Activated CD4-positive, alpha-beta T cell treated with anti-CD3 and anti-CD28 coated beads, Interleukin-2, amount 10 ng/mL, durations not matched to agents 24 days and 14 days (primary cell): ENCODE measurements at places on chromosomes 4 and X.

GRCh38 chr4:123616951-123617461, 220.4 kb downstream of the SPRY1 start:
- H3K27me3 ChIP-seq, result peaks cover 6% of the 10 kb centered on the region
- no peak overlapping the region for H3K27ac ChIP-seq
- H3K4me1 ChIP-seq, result peaks cover 11% of the 10 kb centered on the region
- H3K36me3 ChIP-seq, result no peaks in the 10 kb centered on the region

GRCh38 chrX:23851544-23851943, 56.2 kb downstream of the APOO start:
- H3K27ac ChIP-seq, result no peak overlapping the region
- no peaks in the 10 kb centered on the region for H3K27me3 ChIP-seq
- H3K4me3 ChIP-seq, result no peak overlapping the region
- DNase-seq, result no peak

DNA sequence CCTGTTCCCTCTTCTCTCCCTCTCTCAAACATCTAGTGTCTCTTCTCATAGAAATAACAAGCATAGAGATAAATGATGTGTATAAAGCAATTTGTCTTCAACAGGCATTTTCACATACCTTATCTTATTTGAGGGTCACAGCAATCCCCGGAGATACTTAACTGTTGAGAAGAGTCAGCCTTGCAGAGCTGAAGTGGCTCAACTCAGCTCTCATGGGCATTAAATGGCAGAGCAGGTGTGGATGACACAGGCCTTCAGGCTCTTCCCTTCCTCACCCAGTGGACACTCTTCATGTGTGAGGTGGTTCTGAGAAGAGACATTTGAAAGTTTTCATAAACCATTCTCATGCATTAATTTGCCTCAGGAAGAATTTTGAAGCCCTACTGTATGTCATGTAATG, 134.2 kb downstream of the AFF2 start:
- no peaks in the 10 kb centered on the region for H3K4me1 ChIP-seq
- H3K4me3 ChIP-seq, result no peak overlapping the region
- H3K36me3 ChIP-seq, result no peaks in the 10 kb centered on the region
- H3K27me3 ChIP-seq, result no peaks in the 10 kb centered on the region

GRCh38 chrX:114959729-114960128, 57.7 kb downstream of the IL13RA2 start:
- no peaks in the 10 kb centered on the region for H3K27me3 ChIP-seq
- H3K27ac ChIP-seq, result no peak overlapping the region
- no peaks in the 10 kb centered on the region for H3K36me3 ChIP-seq
- H3K4me1 ChIP-seq, result no peaks in the 10 kb centered on the region

DNA sequence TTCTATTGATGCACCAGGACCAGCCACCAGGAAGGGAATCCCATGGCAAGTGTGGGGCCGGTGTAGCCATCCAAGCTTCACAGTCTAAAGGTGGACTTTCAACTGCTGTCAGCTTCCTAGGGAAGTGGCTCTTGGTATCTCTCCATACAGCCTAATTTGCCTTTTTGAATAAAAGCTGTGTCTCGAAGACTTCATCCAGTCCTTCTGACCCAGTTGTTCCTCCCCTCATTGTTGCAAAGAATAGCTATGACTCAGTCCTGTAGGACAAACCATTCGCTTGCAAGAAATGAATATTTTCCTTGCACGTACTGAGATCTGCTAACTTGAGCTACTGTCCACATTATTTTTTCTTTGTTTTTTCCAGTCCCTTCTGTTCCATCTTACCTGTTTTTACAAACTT, 145.1 kb upstream of the CTSO start:
- H3K4me3 ChIP-seq, result no peak overlapping the region
- no peak for DNase-seq
- no peaks in the 10 kb centered on the region for H3K36me3 ChIP-seq
- no peaks in the 10 kb centered on the region for H3K4me1 ChIP-seq
- H3K27me3 ChIP-seq, result no peaks in the 10 kb centered on the region

DNA sequence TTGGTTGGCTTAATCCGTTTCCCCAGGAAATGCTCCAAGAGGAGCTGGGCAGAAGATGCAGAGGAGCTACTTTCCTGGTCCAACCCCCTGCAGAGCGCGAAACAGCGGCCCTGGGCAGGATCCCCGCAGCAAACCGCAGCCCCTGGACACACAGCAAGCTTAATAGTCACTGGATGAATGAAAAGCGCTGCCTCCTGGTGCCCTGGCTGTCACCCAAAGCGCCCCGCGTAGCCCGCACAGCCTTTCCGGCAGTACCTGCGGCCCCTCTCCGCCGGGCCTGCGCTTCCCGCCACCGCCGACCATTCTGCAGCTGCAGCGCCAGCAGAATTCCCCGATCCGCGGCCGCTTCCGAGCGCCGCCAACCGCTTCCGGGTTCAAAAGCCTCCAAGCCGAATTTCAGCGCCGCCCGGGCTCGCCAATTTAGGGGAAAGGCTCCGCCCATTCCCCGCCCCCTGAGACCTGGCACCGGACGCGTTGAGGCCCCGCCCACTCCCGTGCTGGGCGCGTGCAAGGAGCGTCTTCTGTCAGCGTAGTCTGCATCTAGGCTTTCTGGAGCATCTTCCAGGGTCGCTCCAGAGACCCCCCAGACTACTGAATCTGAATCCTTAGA, at the start of gene HPF1:
HPF1 (minus strand) TSS at position 370 of the 610 bp plus-strand sequence; CDS start at position 303, 67 bp downstream.
- H3K4me3 ChIP-seq, result peak within 1 kb of the TSS; percentile 89
- peaks cover 7% of the 10 kb centered on the region for H3K36me3 ChIP-seq
- peaks cover 20% of the 10 kb centered on the region for H3K4me1 ChIP-seq

DNA sequence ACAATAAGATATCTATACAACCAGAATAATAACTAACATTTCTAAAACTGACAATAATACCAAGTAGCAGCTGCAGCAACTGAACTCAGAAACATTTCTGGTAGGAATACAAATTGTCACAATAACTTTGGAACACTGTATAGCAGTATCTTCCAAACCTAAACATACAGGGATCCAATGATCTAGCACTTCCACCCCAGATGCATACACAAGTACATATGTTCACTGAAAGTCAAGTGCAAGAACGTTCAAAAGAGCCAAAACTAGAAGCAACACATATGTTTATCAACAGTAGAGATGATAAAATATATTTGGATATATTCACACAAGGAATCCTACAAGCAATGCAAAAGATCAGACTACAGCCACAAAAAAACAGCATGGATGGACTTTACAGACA, 46.2 kb downstream of the MAPK10 start:
- DNase-seq, result no peak
- no peak overlapping the region for H3K27ac ChIP-seq
- H3K4me1 ChIP-seq, result no peaks in the 10 kb centered on the region
- H3K36me3 ChIP-seq, result no peaks in the 10 kb centered on the region

- peaks cover 10% of the 10 kb centered on the region for H3K4me1 ChIP-seq
- no peaks in the 10 kb centered on the region for H3K27me3 ChIP-seq
- no peak overlapping the region for H3K27ac ChIP-seq
- DNase-seq, result no peak
Measured at GRCh38 chrX:110219920-110220319, 98.0 kb downstream of the AMMECR1 start.

- H3K36me3 ChIP-seq, result no peaks in the 10 kb centered on the region
- no peak overlapping the region for H3K4me3 ChIP-seq
- no peaks in the 10 kb centered on the region for H3K27me3 ChIP-seq
- DNase-seq, result peak; percentile 23
- H3K4me1 ChIP-seq, result peaks cover 7% of the 10 kb centered on the region
Measured at GRCh38 chrX:30589146-30589888, 11.8 kb upstream of the TASL start.

- DNase-seq, result peak; percentile 86
- H3K36me3 ChIP-seq, result no peaks in the 10 kb centered on the region
- H3K27me3 ChIP-seq, result no peaks in the 10 kb centered on the region
- H3K4me3 ChIP-seq, result no peak overlapping the region
Measured at GRCh38 chr4:151801547-151802516, 41.0 kb upstream of the GATB start.

DNA sequence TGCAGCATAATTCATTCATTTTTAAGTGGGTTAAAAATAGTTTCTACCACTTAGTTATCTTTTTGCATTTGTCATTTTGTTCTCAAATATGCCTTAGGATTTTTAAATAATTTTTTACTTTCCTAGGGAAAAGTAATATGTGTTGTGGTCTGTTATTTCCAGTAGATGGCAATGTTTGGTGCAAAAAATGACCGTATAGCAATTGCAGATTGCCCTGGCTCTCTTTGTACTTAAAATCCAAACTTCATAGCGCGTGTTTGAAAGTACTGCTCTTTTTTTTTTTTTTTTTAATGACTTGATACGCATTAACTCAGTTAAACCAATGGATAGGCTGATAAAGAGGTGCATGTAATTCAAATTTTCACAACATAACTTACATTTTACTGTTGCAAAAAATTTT, 74.4 kb upstream of the RBMX start:
- H3K27me3 ChIP-seq, result no peaks in the 10 kb centered on the region
- peaks cover 3% of the 10 kb centered on the region for H3K4me1 ChIP-seq
- no peak overlapping the region for H3K27ac ChIP-seq
- DNase-seq, result no peak
- H3K36me3 ChIP-seq, result no peaks in the 10 kb centered on the region
- H3K4me3 ChIP-seq, result no peak overlapping the region

DNA sequence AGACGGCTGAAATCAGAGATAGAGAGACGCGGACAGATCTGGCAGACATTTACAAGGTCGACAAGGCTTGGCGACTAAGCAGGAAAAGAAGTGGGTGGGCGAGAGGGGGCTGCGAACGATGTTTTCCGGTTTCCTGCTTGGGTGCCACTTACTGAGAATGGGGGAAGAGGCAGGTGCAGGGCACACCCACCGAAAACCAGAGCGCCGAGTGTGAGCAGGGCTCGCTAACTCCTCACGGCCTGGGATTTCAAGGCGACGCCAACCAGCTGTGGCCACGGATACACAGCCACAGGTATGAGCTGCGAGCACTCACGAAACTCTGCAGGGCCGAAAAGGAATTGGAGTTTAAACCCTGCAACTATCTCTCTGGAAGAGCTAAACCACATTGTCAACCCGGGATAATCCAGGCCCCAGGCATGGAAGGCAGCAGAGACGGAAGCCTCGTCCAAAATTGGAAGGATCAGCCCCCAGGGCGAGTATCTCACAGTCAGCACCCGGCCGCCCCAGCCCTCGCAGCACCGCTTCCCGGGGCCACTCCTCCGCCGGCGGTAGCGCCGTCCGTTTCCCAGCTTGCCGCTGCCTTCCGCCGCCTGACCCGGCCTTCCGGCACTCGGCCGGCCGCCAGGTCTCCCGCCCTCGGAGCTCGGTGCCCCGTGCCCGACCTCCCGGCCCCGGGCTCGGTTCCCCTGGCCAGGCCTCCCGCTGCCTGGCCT, 778 bp downstream of the CASP3 start:
- peak overlapping the region; percentile 99 for H3K4me3 ChIP-seq
- H3K36me3 ChIP-seq, result peaks cover 38% of the 10 kb centered on the region
- H3K4me1 ChIP-seq, result peaks cover 56% of the 10 kb centered on the region

DNA sequence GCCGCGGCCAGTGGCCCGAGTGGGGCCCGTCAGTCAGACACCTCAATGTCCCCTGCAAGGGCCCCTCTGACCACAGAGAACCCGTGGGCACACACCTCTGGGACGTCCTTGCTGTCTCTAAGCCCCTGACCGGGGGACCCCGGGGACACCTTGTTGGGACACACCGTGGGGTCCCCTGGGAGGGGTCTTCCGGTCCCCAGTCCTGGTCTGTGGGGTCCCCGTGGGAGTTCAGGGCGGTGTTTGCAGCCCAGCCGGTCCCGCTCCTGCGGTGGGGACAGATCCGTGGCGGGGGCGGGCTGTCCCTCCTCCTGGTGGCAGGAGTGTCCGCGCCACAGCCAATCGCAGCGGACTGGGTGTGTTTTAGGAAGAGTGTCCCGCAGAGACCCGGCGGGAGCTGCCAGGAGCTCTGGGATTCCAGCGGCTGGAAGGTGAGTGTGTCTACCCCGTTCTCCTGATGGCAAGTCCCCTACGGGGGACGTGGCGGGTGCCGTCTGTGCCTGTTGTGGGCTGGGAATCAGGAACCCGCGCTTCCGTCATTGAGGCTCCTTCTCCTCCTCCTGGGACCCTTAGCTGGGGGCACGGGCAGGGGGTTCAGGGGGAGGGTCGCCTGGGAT, 5.1 kb upstream of the PLCXD1 start:
- H3K4me3 ChIP-seq, result peak overlapping the region; percentile 77
- H3K4me1 ChIP-seq, result peaks cover 2% of the 10 kb centered on the region
- peak; percentile 81 for DNase-seq

GRCh38 chrX:14738643-14739042, 134.2 kb downstream of the FANCB start:
- H3K36me3 ChIP-seq, result no peaks in the 10 kb centered on the region
- H3K4me3 ChIP-seq, result no peak overlapping the region
- DNase-seq, result no peak
- no peak overlapping the region for H3K27ac ChIP-seq
- H3K27me3 ChIP-seq, result no peaks in the 10 kb centered on the region
- no peaks in the 10 kb centered on the region for H3K4me1 ChIP-seq

DNA sequence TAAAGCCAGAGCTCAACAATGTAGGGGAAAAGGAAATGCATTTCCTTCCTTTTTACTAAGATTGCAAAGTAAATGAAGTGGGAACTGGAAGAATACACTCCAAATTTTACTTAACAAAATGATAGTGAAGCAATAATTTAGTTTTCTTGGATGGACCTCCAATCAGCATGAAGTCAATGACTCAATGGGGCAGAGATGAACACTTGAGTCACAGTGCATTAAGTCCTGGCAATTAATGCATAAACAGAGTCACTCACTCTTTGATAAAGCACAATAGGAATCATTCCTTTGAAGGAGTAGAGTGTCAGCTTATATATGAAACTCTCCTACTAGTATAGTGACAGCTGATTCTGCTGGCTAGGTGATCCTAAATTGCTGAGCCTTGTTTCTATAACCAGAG, 66.7 kb upstream of the FRAS1 start:
- peaks cover 19% of the 10 kb centered on the region for H3K27me3 ChIP-seq
- DNase-seq, result no peak
- no peaks in the 10 kb centered on the region for H3K36me3 ChIP-seq
- H3K4me1 ChIP-seq, result no peaks in the 10 kb centered on the region

DNA sequence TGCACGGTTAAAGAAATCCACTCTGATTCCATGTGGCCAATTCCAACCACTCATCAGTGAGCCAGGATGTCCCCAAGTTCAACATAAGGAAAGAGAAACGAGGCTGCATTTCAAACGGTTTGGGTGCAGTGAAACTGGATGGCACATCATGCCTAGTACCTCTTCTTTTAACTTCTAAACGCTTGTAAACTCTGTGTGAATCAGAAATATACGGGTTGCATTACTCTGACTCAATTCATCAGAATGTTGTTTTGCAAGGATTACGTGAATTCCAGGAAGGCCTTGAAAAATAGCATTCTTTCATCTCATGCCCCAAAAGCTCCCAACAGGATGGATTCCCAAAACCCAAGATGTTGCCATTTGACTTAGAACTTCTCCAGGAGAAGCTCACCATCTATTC, 270.4 kb downstream of the LDB2 start:
- H3K27me3 ChIP-seq, result no peaks in the 10 kb centered on the region
- H3K4me1 ChIP-seq, result no peaks in the 10 kb centered on the region
- no peaks in the 10 kb centered on the region for H3K36me3 ChIP-seq

GRCh38 chrX:110847334-110847733, 51.7 kb upstream of the CHRDL1 start:
- no peaks in the 10 kb centered on the region for H3K36me3 ChIP-seq
- H3K27ac ChIP-seq, result no peak overlapping the region
- peak; percentile 70 for DNase-seq
- peaks cover 2% of the 10 kb centered on the region for H3K4me1 ChIP-seq
- H3K27me3 ChIP-seq, result no peaks in the 10 kb centered on the region

- H3K27me3 ChIP-seq, result no peaks in the 10 kb centered on the region
- DNase-seq, result no peak
- H3K27ac ChIP-seq, result no peak overlapping the region
- H3K4me3 ChIP-seq, result no peak overlapping the region
- no peaks in the 10 kb centered on the region for H3K4me1 ChIP-seq
- H3K36me3 ChIP-seq, result peaks cover 4% of the 10 kb centered on the region
Measured at GRCh38 chrX:63488546-63489373, 137.6 kb upstream of the SPIN4 start.
